Activated effector memory CD4-positive, alpha-beta T cell treated with anti-CD3 and anti-CD28 coated beads, Interleukin-2, amount 50 U/mL, for 16 hours (primary cell): ENCODE measurements at places on chromosomes 12 and 14.

DNA sequence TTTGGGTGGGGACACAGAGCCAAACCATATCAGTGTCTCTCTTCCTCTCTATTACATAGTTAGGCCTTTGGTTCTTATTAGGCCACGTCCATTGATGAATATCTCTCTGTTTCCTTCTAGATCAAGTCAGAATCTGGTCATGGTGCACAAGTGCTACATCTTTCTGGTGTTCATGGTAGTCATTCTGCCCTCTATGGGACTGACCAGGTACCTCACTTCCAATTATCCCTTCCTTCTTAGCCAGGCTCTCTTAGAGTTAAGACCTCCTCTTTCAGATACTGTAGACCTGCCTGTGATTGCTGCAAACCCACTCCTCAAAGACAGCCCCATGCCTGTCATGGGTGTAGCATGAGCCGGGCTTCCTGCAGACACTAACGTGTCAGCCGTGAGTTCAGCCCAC lies 25.2 kb downstream of the NGB start:
- DNase-seq, result no peak

GRCh38 chr12:123388951-123389559 lies 5.1 kb downstream of the KMT5A start:
- no peak for DNase-seq

- DNase-seq, result no peak
Measured at GRCh38 chr12:11656550-11656949, 7.1 kb downstream of the ETV6 start.

DNA sequence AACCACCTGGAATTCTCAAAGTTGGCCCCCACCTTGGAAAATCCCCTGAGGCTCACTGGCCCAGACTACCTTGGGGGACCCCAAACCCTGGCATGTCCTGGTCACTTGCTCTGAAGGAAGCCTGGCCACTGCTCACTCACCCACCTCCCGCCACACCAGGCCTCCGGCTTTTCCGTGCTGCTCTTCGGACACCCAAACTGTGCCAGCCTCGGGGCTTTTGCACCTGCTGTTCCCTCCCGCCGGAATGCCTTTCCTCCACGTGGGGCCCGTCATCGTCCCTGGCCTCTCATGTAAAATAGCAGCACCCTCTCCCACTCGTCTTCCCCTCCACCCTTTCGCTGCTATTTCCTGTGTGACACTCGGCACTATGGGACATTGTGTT lies 87.2 kb upstream of the NCOR2 start:
- DNase-seq, result no peak
